ENCODE measurements at places on chromosomes 1 and 21.

GRCh38 chr1:161096015-161096414, 2.1 kb upstream of the KLHDC9 start:
- DNase-seq = peak; percentile 15

GRCh38 chr1:14282707-14283106, 315.8 kb upstream of the KAZN start:
- DNase-seq = no peak

- no peak for DNase-seq
Observed at GRCh38 chr1:205963352-205964155, 20.3 kb upstream of the SLC26A9 start.

DNA sequence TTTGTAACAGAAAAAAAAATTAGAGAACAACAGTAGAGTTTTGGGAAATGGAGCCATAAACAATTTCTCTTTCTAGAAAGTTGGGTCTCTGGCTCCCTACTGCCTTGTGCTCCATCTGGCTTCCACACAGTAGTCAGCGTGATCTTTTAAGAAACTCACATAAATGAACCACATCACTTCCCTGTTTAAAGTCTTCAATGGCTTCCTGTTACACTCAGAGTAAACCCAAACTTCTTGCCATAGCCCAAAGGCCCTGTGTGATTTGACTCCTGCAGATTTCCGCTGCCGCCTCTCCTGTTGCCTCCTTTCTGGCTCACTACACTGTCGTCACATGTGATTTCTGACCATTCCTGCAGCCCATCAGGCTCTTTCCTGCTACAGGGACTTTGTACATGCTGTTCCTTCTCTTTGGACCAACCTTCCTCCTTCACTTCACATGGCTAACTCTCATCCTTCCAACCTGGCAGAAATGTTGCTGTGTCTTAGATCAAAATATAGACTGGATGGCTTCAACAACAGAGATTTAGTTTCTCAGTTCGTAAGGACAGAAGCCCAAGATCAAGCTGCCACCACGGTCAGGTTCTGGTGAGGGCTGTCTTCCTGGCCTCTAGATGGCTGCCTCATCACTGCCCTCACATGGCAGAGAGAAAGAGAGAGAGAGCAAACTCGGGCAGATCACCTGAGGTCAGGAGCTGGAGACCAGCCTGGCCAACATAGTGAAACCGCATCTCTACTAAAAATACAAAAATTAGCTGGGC, 34.0 kb downstream of the OPRD1 start:
- no peak for DNase-seq

- DNase-seq = peak; percentile 37
Observed at GRCh38 chr1:235990330-235990795, 74.5 kb downstream of the NID1 start.

GRCh38 chr21:36929622-36930021, 36.8 kb downstream of the HLCS start:
- DNase-seq = no peak

DNA sequence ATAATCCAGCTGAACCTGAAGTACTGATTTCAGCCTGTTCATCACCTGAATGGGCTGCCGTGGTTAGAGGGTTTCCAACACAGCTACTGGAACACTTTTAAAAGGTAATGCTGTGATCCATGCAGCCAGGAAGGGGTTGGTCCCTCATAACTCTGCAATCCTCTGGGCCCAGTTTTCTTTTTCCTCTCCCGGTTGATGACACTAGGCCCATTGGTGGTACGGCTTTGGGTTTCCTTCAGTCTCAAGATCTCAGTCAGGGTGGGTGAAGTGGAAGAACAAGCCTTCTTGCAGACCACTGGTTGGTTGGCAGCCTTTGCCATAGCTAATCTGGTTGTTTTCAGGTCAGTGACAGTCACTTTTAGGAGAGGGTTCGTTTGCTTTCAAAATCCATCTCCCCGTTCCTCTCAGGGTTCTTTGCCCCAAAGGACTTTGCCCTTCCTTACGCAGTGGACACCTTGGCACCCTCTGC, 502 bp upstream of the SLC35A3 start:
- no peak for DNase-seq

DNA sequence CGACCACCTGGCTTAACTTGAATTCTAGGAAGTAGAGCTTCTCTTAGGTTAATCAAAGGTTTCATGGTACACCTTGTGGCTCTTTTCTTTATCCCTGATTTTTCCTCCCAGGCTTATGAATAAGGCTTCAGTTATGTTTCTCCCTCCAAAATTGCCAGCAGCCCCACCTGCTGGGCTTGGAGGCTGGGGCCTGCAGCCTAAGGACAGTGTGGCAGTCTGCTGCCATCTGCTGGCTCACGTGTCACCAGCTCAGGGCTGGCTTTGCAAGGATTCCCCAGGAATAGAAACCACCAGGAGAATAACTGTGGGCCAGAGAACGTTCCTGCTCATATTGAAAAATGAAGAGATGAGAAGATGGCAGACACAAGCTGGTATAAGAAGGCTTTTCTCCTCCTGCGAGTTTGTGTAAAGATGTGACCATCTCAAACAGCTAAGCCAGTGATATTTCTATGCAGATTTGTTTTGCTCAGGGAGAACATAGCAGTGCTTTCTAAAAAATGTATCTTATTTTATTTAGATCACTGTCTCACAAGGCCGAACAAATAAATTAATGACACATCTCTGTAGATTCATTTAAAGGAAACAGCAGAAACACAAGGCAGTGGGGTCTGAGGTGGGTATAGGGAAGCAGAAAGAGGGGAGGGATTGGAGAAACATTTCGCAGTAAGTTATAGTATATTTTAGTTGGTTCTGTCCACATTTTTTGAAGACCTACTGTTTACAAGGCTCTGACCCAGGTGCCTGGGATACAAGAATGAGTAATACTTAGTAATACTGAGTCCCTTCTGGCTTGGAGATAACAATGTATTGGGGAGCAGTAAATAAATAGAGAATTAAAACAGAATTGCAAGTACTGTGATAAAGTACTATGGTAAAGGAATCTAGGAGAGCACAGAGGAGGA, 291.1 kb upstream of the SGIP1 start:
- peak; percentile 86 for DNase-seq

- DNase-seq = peak; percentile 85
Observed at GRCh38 chr1:47532921-47533792, 95.3 kb downstream of the FOXD2 start.

- DNase-seq = no peak
Observed at GRCh38 chr21:45876381-45877170, 105.0 kb upstream of the COL6A1 start.

- no peak for DNase-seq
Observed at GRCh38 chr1:229756666-229757065, 130.6 kb downstream of the URB2 start.

- DNase-seq = no peak
Observed at GRCh38 chr1:27648602-27649305, 13.8 kb upstream of the FGR start.

GRCh38 chr1:57796616-57797015, 372.8 kb upstream of the DAB1 start:
- no peak for DNase-seq

DNA sequence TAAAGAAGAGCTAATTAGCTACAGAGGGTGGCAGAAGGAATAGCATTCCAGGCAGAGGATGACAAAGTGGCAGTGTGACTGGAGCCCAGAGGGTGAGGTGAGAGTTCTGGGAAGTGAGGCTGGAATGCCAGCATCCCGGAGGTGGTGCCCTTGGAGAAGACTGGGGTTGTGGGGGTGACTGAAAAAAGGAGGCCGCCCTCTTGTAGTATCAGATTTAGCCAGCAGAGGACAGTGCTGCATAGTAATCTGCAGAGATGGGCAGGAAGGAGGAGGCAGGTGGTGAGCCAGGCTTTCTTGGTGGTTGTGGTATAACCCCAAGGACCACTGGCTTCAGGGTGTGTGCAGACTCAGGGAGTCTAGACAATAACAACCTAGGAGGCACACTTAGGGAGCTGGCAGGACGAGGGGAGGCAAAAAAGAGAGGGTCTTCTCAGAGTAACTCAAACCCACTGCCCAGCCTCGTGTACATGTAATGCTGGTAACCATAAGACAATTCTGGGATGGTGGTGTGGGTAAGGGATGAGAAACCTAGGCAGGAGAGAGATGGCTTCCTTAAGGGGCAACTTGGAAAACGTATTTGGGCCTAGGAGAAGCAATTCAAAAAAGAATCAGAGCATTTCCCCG, 30.5 kb downstream of the MROH7 start:
- DNase-seq = no peak

DNA sequence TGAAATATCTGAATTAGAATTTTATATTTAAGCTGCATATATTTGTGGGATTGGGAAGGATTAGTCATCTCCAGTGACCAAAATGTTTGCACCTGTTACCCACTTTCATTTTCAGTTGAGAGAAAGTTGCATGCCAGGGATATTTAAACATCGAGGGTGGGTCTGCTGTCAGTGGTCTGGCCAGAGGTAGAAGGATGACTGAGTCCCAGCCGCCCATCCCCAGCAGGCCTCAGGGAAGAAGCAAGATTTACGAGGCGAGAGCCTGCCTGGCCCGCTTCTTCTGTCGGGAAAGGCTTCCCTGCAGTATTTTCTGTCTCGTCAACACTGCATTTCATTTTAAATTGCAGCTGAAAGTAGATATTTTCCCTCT, 1.4 kb upstream of the MAN1C1 start:
- no peak for DNase-seq

DNA sequence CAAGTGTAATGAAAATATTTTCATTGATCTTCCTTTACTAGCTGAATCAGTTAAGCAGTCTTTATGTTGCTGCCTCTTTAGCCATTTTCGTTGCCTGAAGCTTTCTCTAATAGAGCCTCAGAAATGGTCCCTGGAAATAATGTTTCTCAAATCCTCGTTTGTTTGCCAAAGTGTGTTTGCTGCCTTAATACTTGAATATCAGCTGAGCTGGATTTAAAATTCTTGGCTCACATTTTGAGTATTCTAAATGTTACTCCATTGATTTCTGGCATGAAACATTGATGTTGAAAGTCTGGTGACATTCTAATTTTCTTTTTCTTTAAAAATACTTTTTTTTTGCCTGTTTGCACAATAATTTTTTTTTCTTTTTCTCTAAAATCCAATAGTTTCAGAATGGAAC, 84.6 kb upstream of the SERBP1 start:
- no peak for DNase-seq

DNA sequence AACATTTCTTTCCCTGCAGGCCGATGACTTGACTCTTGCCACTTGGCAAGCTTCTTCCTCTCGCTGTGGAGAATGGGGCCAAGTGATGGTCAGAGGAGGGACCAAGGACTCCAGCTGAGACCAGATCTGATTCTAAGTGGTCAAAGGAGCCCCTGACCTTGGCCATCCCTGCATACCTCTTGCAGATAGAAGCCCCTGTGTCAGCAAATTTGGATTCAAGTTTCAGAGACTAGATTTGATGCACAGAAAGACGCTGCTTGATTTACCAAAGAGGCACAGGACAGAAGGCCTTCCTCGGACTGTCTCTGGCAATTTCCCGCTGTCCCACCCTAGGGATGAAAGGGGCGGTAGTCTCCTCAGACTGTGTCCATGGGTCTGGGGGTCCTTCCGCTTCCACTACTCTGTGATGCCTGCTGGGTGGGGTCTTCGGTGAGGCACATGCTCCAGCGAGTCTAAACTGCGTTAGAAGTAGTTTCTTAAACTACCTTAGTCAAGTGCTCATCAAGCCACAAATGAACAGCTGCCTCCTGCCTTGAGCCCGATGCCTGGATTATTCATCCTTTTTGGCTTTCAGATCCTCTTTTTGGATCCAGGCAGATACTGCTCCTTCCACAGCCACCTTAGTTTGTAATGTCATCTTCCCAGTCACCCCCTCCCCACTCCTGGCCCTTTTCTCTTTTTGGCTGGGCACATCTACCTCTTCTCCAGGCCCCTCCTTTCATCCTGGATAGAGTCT, 31.8 kb upstream of the RBM15 start:
- no peak for DNase-seq

DNA sequence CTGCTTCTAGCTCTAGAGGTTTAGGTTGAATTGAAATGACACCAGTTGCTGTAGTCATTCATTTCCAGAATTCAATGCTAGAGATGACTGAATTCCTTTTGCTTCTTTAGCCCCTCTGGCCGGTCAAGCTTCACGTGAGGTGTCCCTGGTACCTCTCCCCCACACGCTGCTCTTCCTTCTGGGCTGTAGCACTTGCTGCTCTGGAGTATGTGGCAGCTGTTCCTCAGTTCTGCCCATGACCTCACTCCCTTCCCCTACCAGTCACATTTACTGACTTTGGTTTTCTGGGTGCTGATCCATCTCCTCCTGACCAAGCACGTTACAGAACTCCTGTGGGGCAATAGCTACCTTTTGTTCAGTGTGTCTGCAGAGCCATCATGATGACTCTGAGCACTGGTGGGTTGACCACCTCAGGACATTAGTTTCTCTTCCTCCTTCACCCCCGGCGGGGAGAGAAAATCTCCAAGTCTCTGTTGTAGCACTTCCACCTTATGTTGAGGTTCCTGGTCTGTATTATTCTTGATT, 128.1 kb downstream of the HHAT start:
- no peak for DNase-seq

- DNase-seq = no peak
Observed at GRCh38 chr1:7298749-7299151, 472.3 kb upstream of the VAMP3 start.

- DNase-seq = peak; percentile 59
Observed at GRCh38 chr1:2591581-2592261, 5.1 kb downstream of the PRXL2B start.

- DNase-seq = no peak
Observed at GRCh38 chr21:27820342-27820741, 853.5 kb upstream of the ADAMTS5 start.

GRCh38 chr1:59674595-59674994, 140.2 kb upstream of the HOOK1 start:
- no peak for DNase-seq

- DNase-seq = no peak
Observed at GRCh38 chr1:2019172-2019543, at the start of gene GABRD. GABRD (plus strand) TSS chr1:2019345; CDS start chr1:2019424, 79 bp downstream.

- no peak for DNase-seq
Observed at GRCh38 chr1:212560933-212561460, 47.6 kb upstream of the ATF3 start.

DNA sequence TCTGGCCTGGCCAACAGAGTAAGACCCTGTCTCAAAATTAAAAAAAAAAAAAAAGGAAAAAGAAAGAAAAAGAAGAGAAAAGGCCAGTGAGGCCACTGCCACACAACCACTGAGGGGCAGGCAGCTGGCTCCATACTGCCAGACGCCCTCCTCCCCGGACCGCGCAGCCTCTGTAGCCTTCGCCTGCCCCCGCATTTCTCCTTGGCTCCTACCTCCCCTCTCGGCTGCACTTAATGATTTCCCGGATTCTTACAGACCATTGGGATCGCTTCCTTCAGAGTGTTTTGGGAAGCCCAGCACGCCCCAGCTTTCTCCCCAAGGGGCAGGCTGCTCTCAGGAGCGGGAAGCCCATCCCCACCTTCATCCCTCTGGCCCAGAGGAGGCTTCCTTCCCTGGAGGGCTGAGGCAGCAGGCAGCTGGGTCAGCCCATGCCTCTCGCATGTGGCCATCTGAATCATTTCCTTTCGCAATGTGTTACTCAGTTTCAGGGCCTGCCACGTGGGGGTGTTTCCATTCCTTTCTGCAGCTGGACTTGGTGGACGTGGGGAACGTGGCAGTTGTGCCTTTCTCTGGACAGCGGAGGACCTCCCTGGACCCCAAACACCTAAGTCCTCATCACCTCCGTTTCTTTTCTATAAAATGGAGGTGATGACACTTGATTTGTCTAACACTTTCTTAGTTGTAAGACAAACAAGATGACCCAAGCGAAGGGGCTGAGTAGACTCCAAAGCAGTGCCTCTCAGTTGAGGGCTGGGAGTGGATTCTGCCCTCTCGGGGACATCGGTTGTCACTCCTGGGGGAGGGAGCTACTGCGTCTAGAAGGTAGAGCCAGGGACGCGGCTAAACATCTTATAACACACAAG, 2.3 kb downstream of the SLC2A5 start:
- DNase-seq = no peak
